NCI-H345 (cell line): ENCODE measurements at places on chromosomes 4 and X.

GRCh38 chrX:72045552-72046277 lies 86.0 kb downstream of the RTL5 start:
- no peak for DNase-seq

DNA sequence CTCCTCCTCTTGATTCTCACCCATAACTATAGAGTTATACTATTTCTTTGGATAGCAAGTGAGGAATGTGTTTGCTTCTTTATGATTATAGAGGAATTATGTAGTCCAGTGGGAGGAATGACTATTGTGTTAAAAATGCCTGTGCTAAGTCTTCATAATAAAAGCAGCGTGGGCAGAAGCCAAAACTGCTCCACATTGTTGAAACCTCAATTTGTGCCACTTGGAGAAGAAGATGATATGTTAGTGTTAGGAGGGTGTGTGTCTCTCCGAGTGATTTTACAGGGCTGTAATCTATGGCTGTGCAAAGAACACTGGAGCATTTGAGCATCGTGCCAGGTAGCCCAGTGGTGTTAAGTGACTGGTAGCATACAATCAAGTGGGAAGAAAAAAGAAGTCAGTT lies 74.3 kb downstream of the FRAS1 start:
- no peak for DNase-seq

DNA sequence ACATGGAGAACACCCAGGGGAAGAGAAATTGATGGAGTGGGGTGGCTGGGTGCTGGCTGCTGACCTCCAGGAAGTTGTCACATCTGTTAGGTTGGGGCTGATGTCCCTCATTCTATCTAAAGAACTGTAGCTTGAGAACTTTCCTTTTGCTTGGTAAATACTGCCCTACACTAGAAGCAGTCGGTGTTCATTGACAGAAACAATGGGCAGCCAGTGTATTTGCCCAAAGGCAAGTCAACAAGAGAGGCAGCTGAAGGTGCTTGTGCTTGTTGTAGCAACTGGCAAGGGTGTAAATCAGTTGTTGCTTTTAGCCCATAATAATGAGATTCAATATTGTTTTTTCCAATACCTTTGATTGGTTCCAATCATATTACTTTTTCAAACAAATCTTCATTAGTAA lies 956 bp downstream of the TMEM154 start:
- peak; percentile 65 for DNase-seq

GRCh38 chr4:22842360-22843018 lies 149.8 kb downstream of the GBA3 start:
- DNase-seq: no peak

DNA sequence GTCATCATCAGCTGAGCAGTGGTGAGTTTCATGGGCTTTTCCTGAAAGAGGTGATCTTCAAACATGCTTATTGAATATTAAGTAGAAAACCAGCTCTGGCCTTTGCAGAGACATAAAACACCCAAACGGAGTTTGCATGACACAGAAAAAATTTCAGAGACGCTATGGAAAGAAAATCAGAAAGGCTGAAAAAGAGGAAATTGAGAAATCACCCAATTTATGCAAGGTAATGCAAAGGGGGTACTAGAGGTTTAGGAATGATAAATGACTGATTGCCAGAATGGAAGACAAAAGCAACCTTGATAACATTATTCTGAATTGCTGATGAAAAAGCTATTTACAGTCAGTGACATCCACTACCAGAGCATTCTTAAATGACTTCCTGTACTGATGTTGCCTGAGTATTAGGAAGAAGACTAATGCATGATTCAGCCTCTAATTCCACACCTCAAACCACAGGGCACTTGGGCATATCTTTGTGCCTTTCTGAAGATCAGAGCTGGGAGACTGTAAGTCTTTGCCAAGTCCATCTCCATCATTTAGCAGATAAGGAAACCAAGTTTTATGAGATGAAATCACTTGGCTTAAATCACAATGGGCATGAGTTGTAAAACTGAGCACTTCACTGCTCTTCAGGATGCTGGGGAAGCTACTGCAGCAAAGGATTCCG lies 565.7 kb downstream of the PPARGC1A start:
- no peak for DNase-seq
